Stimulated activated CD4-positive, alpha-beta T cell treated with anti-CD3 and anti-CD28 coated beads, Interleukin-15, amount 100 ng/mL, for 1 hour (primary cell): ENCODE measurements at places on chromosomes 6 and 20.

- DNase-seq: no peak
Observed at GRCh38 chr20:62265365-62265764, 27.0 kb downstream of the OSBPL2 start.

- DNase-seq: no peak
Observed at GRCh38 chr20:47043086-47043485, 148.4 kb downstream of the EYA2 start.

DNA sequence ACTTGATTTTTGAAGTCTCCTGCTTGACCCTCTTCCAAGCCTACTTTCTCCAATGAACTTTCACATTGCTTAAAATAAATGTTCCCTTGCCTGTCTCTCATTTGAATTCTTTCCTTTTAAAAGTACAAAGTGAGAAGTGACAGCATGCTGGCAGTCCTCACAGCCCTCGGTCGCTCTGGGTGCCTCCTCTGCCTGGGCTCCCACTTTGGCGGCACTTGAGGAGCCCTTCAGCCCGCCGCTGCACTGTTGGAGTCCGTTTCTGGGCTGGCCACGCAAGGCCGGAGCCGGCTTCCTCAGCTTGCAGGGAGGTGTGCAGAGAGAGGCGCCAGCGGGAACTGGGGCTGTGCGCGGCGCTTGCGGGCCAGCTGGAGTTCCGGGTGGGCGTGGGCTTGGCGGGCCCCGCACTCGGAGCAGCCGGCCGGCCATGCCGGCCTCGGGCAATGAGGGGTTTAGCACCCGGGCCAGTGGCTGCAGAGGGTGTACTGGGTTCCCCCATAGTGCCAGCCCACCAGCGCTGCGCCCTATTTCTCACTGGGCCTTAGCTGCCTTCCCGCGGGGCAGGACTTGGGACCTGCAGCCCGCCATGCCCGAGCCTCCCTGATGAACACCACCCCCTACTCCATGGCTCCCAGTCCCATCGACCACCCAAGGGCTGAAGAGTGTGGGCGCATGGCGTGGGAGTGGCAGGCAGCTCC, 31.9 kb downstream of the SERPINB6 start:
- no peak for DNase-seq

GRCh38 chr6:161218222-161218621, 55.6 kb downstream of the AGPAT4 start:
- no peak for DNase-seq

- DNase-seq: no peak
Observed at GRCh38 chr6:165662749-165663376, at the start of gene PDE10A. Gene PDE10A, minus strand, starts transcription at chr6:165663241. Its CDS starts 430 bp downstream, at chr6:165662811.

DNA sequence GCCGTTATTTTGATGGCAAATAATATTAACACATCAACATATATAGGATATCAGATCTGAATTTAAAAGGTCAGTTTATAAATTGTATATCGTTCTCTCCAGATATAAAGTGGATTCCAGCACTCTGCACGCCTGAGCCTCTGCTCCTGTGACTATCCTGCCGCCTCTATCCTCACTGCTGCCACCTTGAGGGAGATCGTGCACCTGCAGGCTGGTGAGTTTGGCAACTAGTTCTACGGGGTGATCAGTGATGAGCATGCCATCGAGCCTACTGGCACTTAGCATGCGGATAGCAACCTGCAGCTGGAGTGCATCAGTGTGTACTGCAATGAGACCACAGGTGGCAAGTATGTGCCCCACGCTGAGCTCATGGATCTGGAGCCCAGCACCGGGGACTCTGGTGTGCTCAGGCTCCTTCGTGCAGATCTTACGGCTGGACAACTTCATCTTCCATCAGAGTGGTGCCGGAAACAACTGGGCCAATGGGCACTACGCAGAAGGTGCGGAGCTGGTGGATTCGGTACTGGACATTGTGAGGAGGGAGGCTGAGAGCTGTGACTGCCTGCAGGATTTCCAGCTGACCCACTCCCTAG, 84.9 kb downstream of the FBXO5 start:
- peak; percentile 28 for DNase-seq

DNA sequence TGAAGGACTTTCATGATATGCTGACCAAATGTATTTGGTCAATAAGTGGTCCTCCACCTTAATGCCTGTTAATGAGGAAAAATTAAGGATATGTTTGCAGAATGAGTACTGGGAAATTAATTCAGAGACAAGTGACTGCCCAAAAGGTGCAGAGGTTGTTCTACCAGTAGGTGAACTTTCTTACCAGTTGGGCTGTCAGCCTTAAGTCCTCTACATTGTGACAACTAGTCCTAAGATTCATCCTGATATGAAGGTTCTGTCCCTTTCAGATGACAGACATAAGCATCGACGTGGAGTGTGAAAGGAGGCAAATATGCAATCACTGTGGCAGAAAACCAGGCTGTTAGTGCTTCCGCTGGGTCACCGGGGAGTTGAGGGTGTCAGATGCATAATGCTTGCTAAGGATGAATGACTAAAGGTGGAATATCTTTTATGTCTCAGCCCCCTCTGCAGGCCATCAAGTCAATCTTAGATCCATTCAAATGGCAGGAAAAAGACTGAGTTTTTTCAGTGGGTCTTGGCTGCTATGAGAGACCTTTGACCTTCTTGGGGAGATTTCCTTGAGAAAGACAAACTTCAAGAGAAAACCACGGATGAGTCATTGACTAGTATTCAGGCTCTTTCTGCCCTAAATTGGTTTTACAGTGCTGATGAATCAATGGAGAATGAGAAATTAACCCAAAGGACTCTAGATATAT, 226.0 kb downstream of the TPBG start:
- no peak for DNase-seq

DNA sequence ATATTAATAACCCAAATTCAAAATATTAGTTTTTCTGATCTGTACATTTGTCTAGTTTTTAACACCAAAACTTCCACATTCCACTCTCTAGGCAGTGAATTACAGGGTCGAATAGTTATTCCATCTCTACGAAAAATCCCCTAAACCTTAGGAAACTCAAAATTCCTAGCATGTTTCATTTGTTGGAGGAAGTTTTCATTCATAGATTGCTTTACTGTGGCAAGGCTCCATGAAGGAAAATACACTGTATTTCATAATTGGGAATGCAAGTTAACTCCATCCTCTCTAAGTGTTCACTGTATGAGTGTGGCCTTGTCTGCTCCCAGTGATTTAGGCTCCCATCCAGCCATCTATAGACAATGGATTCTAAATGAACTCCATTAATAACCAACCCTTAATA, 296.1 kb downstream of the TENT5A start:
- DNase-seq: no peak

DNA sequence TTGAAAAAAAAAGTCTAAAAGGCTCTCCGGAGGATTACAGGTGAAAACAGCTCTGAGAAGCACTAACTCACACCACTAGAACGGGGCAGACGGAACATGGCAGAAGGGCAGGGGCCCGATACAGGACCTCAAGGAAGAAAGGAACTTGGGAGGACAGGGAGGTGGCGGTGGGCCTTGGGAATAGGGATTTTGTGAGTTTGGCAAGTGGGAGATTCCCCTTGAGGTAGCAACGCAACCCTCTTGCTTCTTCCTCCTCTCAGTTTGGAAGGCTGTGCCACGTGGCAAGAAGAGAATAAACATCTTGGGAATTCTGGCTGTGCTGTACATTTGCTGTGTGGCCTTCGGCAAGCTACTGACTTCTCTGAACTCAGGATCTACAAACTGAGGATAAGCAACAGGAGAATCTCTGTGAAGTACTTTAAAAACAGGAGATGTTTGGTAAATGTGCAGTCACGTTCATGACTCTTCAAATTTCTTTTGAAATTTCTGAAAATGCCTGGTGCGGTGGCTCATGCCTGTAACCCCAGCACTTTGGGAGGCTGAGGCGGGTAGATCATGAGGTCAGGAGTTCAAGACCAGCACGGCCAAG, 220.8 kb downstream of the BCAS1 start:
- DNase-seq: no peak

GRCh38 chr20:19453410-19453809, 241.0 kb downstream of the SLC24A3 start:
- no peak for DNase-seq

GRCh38 chr6:134436950-134437349, 119.0 kb upstream of the SGK1 start:
- no peak for DNase-seq

DNA sequence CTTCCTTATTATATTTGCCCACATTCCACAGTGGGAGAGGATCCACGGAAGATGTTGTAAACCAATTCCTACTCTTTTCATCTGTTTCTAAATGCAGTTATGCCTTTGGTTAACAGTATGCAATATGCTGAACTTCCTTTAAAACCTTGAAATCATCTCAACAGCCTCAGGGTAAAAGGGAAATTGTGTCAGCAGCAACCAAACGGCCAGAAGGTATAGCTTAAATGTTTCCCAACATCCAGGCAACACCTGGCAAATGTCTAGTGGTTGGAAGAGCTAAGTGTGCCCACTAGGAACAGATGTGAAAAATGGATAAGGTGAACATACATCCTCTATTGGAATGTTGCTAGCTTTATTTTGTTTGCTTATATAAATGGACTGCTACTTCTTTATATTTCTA, 164.8 kb downstream of the FAXC start:
- DNase-seq: no peak

DNA sequence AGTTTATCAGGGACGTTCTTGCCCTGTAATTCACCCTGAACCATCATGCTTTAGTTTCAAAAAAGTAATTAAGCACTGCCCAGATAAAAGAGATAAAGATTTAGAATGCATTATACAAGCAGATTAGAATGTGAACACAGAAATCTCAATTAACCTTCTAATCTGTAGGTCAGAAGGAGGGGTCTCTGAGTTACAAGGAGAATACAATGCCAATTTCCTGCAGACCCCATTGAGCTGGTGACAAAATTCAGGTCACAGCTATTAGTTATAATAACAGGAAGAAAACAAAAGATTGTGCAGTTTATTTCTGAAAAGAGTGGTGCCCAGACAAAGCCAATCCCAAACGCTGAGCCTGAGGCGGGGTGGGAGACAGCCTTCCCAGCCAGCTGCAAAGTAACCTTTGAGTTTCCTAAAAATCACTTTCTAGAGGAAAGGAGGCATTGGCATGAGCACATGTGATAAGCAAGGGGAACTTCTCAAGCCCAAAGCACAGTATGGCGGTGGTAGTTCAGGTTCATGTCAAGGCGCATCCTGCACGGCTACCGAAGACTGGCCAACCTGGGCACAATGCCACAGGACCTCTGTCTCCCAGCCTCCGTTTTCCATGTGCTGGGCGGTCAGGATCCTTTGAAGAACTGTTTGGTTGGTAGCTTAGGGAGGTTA, 192.5 kb downstream of the TTLL2 start:
- DNase-seq: no peak

DNA sequence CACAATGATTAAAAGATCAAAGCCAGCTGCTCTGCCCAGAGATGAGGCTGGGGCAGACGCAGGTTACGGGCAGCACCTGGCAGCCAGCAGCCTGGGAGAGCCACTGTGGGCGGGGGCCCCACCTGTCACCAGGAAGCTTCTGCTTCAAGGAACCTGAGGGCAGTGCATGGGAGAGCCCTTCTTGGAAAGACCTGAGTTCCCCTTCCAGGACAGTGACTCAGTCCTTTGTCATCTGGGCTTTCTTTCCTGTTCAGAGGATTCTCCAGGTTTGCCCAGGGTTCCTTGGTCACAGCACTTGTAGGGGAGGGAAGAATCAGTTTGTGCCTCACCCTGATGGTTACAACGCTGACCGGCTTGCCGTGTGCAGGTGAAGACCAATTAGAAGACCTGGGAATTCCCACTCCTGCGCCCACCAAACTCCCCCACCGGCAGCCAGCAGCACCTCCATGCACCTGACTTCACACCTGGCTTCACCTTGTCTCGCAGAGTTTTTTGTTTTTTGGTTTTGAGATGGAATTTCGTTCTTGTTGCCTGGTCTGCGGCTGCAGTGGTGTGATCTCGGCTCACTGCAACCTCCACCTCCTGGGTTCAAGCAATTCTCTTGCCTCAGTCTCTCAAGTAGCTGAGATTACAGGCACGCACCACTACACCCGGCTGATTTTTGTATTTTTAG, 2.0 kb downstream of the ZBP1 start:
- no peak for DNase-seq

DNA sequence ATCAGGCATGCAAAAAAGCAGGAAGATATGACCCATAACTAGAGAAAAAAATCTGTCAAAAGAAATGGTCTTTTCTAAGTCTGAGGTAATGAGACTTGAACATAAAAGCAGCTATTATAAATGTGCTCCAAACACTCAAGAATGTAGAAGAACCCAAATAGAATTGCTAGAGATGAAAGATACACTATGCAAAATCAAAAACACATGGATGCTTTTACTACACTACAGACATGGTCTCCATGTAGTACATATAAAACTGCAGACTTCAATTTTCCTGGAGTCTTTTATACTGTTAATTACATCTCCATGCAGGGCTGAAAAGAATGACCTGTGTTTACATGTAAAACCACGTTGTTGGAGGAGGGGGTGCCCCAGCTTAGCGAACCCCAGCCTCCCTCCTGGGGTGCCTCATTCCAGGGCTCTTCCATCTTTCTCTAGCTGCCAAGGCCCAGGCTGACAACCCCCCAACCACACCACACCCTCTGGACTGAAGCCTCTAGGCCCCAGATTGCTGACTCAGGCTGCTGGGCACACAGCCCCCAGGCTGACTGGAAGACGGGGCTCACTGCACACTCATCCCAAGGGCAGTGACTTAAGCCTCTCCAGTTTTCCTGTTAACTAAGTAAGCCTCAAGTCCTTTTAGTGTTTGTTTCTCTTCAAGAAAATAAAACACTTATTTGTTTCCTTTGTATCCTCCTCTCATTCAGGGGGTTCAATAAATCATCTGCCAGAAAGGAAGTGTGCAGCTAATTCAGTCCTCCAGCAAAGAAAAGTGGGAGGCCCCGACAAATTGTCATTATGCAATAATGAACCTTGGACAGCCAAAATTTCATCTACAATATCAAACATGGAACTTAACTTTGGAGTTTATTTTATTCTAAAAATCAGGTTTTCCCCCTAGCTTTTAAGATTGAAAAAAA, 26.0 kb upstream of the PLAGL1 start:
- no peak for DNase-seq

DNA sequence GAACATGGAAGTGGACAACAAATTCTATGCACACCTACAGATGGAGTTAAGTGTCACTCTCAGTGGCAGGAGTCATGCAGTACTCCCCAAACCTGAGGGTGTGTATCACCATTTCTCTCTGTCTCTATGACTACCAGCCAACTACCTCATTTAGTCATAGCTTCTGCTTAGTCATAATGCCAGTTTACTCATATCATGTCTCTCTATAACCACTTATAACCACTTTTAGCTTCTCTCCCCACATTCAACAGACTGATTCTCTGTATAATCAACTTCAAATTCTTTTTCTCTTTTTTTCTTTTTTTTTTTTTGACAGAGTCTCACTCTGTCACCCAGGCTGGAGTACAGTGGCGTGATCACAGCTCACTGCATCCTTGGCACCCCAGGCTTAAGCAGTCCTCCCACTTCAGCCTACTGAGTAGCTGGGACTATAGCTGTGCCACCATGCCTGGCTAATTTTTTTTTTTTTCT, 13.8 kb upstream of the GTF3C6 start:
- peak; percentile 10 for DNase-seq

DNA sequence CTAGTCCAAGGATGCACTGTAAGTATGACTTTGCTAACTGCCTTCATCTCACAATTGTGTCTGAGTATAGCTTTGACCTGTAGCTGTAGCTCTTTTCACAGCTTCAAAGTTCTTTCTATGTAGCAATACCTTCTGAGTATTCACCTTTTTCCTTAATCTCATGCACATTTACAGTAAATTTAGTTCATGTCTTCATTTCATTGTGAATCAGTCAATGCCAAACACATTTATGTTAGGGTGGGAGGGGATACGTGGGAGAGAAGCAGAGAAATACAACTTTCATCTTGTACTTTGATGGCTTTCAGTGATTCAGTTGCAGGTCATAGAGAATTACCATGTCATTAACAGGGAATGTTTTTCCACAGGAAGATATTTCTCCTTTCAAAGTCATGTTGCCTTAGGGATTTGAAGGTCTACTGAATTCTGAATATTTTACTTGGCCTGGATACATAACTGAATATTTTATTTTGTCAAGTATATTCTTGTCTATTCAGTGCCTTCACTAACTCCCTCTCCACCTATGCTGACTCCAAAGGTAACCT, 119.2 kb downstream of the TINAG start:
- no peak for DNase-seq
